Inflammatory macrophage treated with lipopolysaccharide for 4 hours (primary cell): ENCODE measurements at places on chromosomes 7 and 10.

- DNase-seq = no peak
Observed at GRCh38 chr10:19488592-19489280, 327.5 kb upstream of the PLXDC2 start.

DNA sequence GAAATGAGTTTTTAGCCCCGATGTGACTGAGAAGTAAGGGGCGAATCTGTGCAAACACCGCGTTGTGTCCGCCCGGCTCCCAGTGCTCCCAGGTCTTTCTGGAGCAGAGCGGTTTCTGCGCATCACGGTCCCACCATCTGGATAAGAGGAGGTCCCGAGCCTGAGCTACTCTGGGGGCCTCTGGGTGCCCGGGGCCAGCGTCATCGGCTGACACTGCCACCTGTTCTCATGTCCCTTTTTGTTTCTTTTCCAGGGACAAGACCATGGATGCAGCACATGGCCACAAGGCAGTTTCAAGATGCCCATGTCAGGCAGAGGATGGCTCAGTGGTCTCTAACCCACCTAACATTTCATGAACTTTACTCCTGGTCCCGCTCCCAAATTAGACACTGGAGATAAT is 24.9 kb downstream of the KLF6 start:
- DNase-seq = no peak

GRCh38 chr10:90195288-90195840 is 494.0 kb downstream of the KIF20B start:
- no peak for DNase-seq

DNA sequence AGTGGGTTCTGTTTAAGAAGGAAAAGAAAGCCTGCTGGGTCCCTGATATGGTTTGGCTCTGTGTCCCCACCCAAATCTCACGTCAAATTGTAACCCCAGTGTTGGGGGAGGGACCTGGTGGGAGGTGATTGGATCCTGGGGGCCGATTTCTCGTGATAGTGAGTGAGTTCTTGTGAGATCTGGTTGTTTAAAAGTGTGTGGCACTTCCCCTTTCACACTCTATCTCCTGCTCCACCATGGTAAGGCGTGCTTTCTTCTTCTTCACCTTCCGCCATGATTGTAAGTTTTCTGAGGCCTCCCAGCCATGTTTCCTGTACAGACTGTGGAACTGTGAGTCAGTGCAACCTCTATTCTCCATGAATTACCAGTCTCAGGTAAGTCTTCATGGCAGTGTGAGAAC is 42.6 kb downstream of the INPP5A start:
- DNase-seq = no peak

DNA sequence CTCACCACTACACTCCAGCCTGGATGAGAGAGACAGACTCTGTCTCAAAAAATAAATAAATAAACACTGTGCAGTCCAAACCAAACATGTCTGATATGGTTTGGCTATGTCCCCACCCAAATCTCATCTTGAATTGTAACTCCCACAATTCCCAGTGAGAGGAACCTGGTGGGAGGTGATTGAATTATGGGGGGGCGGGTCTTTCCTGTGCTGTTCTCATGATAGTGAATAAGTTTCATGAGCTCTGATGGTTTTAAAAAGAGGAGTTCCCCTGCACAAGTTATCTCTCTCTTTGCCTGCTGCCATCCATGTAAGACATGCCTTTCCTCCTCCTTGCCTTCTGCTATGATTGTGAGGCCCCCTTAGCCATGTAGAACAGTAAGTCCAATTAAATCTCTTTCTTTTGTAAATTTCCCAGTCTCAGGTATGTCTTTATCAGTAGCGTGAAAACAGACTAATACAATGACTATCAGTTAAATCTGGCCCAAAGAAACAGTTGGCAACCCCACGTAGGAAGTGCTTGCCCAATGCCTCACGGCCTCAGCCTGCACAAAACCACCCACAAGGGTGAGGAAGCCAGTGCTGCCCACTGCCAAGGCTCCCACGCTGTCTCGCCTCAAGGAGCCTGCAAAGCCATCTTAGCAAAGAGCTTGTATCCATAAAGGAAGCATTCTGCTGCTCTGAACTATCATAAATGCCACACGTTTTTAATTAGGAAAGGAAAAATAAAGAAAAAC is 64.7 kb downstream of the PIK3AP1 start:
- DNase-seq = peak; percentile 75

GRCh38 chr7:47377741-47378140 is 204.2 kb downstream of the TNS3 start:
- DNase-seq = no peak

DNA sequence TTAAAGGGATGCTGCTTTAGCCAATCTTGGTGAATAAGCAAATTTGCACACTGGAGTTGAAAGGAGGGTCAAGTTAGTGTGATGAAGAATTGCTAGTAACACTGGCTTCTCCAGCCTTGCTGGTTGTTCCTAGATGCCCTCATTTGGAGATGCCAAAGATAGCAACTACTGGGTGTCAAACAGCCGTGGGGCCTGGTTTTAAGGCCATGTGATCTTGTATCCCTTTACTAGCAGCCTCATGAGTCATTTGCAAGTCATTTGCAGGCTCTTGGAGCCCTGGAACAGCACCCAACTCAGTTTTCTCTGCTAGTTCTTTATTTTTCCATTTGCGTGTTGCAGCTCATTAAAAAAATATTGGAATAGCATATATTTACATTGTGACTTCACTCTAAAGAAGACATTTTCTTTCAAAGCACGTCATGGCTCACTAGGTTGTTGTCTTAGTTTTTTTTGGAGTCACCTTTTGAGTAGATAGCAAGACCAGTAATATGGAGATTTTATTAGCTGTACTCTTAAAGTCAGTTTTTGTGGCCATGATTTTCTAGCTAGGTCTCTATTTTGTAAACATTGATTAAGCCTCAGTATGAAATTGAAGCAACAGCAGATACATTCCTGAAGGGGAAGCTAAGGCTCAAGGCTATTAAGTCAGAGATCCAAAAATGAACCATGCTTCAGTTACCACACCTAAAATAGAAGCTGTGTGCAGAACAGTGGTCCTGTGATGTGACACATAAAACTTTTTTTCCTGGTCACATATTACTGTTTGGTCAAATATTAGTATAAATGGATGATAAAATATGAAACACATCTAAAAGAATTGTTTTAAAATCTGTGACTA is 1.3 kb downstream of the LSMEM1 start:
- peak; percentile 67 for DNase-seq

GRCh38 chr10:3095373-3096139 is 28.2 kb downstream of the PFKP start:
- DNase-seq = peak; percentile 95

GRCh38 chr10:77798940-77799339 is 127.6 kb downstream of the DLG5 start:
- DNase-seq = no peak

DNA sequence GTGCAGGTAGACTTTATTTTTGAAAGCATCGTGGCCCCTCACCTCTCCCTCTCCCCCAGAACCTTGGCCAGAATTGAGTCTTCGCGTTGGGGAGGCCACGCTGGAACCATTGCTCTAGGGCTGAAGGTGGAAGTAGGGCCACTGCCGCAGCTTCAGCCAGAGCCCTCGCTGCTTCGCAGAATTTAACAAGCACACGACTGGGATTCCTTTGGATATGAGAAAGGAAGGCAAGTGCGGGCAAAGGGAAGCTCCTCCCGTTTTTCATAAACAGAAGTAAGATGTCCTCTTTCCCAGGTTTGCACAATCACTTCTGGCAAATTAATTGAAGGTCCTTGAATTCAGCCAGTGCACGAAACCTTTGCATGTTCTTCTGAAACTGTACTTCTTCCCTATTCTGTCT is 168.1 kb downstream of the CCDC3 start:
- no peak for DNase-seq

DNA sequence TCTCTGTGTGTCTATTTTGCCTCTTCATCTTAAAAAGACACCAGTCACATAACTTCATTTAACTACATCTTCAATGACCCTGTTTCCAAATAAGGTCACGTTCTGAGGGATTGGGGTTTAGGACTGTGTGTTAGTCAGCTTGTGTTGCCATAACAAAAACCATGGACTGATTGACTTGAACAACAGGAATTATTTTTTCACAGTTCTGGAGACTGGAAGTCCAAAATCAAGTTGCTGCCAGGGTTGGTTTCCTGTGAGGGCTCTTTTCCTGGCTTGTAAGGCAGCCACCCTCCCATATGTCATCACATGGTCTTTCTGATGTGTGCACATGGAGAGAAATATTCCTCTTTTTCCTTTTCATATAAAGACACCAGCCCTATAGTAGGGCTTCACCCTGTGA is 55.3 kb downstream of the REEP3 start:
- DNase-seq = no peak

GRCh38 chr10:15603446-15604011 is 116.2 kb downstream of the ITGA8 start:
- DNase-seq = no peak

DNA sequence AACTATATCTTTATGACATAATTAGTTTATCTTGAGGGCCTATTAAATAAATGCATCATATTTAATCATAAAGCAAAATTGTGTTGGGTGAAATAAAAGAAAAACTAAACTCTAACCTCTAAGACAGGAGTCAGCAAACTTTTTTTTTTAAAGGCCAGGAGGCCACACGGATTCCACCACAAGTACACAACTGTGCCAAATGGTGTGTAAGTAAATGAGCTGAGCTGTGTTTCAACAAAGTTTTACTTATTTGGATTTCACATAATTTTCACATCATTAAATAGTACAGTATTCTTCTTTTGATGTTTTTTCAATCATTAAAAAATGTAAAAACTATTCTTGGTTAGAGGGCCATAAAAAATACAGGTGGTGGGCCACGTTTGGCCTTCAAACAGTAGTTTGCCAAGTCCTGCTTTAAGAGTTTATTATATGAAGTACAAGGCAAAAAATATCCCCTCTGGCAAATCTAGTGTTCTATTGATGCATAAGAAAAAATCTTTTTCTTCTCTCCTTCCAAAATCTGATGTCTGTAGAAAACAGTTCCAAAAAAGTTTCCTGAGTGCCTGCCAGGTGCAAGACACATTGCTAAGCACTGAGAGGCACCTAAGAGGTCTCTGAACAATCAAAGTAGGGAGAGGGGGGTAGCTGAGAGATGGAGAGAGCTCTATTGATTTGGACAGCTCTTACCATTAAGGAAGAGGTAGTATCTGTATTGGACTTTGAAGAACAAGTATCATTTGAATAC is 26.5 kb upstream of the SPOCK2 start:
- DNase-seq = no peak

DNA sequence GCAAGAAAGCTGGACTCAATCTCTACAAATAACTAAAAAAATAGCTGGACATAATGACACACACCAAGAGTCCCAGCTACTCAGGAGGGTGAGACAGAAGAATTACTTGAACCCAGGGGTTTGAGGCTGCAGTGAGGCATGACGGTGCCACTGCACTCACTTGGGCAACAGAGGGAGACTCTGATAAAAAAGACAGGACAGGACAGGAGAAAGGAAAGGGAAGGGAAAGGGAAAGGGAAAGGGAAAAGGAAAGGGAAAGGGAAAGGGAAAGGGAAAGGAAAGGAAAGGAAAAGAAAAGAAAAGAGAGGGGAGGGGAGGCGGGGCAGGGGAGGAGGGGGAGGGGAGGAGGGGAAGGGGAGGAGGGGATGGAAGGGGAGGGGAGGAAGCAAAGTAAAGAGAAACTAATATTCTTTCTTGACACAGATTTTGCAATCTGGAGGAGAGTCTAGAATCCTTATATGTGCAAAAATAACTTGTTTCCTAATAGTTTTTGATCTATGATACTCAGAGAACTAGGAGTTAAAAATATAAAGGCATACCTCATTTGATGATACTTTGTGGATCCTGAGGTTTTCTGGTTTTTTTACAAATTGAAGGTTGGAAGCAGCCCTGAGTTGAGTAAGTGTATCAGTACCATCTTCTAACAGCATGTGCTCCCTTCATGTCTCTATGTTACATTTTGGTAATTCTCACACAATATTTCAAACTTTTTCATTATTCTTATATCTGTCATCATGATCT is 8.0 kb downstream of the SAR1A start:
- DNase-seq = peak; percentile 81

- no peak for DNase-seq
Observed at GRCh38 chr10:5968037-5968680, 9.2 kb downstream of the IL15RA start.

DNA sequence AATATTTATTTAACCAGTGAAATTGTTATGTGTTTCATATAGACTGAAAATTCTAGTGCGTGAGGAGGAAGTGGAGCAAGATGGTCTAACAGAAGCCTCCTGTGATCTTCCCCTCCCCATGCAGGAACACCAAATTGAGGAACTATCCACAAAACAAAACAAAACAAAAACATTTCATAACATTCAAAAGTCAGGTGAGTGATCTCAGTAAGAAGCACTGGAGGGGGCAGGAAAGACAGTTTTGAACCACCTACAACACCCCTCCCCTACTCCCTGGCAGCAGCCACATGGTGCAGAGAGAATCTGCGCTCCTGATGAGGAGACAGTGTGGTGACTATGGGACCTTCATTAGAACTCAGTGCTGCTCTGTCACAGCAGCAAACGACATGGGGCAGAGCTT is 221.9 kb upstream of the SEMA3C start:
- DNase-seq = peak; percentile 72

- no peak for DNase-seq
Observed at GRCh38 chr10:127405221-127405620, 143.9 kb upstream of the NPS start.

- DNase-seq = no peak
Observed at GRCh38 chr10:104777086-104777799, 136.2 kb downstream of the SORCS3 start.

DNA sequence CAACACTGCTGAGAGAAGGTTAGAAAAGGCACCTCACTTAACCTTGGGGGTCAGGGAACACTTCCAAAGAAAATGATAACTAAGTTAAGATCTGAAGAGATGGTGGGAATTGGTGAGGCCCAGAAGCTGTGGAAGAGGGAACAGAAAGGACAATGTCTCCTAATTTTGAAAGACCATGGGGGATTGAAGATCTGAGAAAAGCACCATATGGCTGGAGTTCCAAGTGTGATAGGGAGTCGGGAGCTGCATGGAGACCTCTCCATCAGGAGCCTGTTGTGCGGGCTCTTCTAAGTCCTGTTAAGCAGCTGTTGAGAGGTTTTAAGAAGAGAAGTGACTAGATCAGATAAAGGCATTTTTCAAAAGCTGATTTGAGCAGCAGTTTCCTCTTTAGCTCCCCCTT is 254.3 kb downstream of the CDK14 start:
- DNase-seq = no peak

DNA sequence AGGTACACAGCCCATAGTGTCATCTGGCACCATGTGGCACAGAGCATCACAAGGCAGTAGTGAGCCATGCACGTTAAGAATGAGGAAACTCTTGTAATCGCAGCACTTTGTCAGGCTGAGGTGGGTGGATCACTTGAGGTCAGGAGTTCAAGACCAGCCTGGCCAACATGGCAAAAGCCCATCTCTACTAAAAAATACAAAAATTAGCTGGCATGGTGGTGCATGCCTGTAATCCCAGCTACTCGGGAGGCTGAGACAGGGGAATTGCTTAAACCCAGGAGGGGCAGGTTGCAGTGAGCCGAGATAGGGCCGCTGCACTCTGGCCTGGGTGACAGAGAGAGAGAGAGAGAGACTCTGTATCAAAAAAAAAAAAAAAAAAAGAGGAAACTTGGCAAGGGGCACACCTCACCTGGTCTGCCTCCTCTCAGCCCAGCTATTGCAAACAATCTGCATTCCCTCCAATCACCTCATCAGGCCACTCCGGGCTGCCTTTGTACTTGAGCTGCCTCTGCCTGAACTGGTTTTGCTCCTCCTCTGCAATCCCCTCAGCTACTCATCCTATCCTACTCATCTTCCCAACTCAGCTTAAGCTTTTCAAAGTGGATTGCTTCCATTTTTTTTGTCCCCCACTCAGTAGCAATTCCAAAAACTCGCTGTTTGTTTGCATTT is 46.0 kb upstream of the OPTN start:
- DNase-seq = no peak

GRCh38 chr7:139542308-139543151 is 19.0 kb downstream of the CLEC2L start:
- no peak for DNase-seq

GRCh38 chr7:135748770-135749169 is at the start of gene FAM180A:
Gene FAM180A (minus strand): TSS chr7:135748813. CDS start chr7:135748580, 233 bp downstream.
- no peak for DNase-seq
